Activated CD4-positive, alpha-beta T cell treated with anti-CD3 and anti-CD28 coated beads for 36 hours (primary cell): ENCODE measurements at places on chromosomes 3 and 15.

DNA sequence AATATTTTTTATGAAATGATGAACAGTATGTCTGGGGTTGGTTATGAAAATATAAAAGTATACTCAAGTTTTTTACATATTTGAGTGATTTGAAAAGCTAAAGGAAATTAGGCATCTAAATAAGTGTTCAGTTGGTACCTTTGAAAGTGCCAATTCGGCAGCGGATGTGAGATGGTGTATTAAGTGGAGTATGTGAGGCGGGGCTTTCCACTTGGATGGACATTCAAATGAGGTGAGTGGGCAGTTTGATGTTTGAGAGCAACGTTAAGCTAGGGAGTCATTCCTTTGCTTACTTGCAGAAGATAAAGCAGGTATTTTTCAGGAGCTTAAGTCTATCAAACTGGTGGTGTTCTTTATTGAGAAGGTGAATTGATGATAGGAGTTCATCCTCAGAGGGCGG is 189.0 kb upstream of the GOLIM4 start:
- no peak for DNase-seq

DNA sequence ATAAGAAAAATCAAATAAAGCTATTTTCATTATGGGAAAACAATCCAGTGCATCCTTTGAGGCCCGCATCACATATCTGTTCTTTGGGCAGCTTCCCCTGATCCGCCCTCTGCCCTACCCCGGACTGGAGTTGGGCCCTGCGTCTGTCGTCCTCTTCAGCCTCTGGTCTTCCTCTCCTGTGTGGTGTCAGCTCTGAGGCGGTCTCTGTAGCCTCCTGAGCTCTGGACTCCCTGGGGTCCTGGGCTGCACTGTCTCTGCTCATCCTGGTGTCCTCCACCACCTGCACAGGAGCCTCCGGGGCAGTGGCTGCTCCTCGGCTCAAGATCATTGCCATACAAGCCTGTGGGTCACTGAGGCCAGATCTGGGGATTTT is 7.4 kb upstream of the SNX22 start:
- no peak for DNase-seq

- DNase-seq = peak; percentile 84
These were observed 26.2 kb downstream of the MAP4 start for GRCh38 chr3:47989981-47990440.

DNA sequence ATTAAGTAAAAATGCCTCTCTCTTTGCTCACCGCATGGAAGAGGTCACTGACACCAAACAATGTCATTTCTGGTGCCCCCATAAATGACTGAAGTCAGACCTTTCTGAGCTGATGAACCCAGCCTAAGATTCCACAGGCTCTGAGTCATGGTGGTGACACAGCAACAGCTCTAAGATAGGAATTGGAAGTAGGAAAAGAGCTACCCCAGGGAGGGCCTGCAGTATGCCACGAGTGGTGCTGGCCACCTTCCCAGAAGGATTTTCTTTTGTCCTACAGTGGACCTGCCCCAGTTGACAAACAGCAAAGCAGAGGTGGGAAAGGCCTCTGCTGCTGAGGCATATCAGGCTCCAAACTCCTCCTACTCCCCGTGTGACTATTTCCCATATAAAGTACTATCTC is 208.1 kb downstream of the MINAR1 start:
- no peak for DNase-seq

DNA sequence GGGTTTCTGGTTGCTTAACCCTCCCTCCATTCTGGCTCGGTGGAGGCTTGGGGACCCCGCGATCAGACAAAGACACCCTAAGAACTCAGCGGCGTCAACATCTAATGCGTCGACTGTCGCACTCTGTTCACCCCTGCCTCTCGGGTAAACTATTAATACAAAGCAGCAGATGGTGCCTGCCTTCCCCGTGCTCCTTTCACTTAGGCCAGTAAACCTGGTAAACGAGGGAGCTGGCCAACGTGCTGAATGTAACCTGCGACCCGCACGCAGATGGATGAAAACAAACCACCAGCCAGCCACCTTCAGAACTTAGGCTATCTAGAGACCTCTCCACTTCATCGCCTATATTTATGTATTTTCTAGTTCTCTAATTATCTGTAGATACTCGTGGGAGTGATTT is 848 bp upstream of the CADPS start:
- peak; percentile 25 for DNase-seq

DNA sequence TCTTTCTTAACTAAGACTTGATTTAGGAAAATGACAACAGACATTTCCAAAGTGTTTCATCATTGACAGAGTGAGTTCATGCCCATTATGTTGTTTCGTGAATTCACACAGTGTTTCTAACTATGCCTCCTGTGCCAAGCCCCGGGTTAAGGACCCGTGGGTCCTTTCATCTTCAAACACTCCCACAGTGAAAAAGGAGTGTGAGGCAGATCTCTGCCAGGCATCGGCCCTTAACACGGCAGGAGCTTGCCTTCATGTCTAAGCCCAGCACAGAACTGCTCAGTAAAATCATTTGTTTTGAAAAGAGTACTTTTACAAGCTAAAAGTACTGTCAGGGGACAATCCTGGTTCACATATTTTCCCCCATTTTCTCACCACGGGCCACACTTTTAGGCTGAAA is 80.0 kb upstream of the FOXB1 start:
- no peak for DNase-seq

DNA sequence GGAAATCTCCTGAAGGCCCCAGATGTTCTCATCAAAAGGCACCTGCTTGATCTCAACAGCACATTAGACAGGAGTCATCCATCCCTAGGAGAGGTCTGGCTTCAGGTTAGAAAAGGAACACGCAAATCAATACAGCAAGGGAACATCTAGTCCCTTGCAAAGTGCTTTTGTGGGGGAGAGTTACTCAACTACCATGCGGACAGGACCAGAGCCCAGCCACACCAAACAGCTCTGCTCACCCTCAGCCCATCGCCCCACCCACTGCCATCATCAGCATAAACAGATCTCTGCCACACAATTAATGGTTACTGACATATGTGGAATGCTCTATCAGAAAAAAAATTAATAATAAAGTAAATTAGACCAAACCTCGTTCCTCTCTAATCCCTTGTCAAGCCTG is 85.6 kb downstream of the MYLK start:
- DNase-seq = no peak

DNA sequence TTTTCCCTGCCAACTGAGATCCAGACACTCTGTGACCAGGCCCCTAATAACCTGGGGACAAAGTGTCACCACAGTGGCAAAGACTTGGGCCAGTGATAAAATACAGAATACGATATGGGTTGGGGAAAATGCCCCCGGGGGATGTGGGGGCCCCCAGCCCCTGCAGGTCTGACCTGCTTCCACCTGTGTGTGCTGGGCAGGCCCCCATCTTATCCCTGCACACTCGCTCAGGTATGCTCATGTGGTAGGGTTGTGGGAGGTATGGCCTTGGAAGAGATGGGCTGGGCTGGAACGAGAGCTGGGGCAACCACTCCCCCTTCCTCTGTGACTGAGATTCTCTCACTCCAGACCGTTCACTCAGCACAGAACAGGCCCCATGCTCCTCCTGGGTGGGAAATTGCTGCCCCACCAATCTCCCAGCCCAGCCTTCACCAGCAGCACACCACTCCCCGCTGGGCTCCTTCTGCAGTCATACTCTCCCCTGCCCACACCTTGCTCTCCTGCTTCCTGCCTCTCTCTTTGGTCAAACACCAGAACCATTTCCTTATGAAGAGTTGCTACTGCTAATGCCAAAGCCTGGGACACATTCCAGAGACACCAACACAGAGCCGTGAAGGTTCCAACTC is 9.6 kb upstream of the CPEB1 start:
- no peak for DNase-seq

- DNase-seq = peak; percentile 86
These were observed 53.1 kb downstream of the CACNA2D2 start for GRCh38 chr3:50450209-50450921.

GRCh38 chr15:25234831-25235230 is 204.0 kb downstream of the UBE3A start:
- DNase-seq = no peak

- DNase-seq = no peak
These were observed 262.5 kb upstream of the IGF1R start for GRCh38 chr15:98385752-98386381.

DNA sequence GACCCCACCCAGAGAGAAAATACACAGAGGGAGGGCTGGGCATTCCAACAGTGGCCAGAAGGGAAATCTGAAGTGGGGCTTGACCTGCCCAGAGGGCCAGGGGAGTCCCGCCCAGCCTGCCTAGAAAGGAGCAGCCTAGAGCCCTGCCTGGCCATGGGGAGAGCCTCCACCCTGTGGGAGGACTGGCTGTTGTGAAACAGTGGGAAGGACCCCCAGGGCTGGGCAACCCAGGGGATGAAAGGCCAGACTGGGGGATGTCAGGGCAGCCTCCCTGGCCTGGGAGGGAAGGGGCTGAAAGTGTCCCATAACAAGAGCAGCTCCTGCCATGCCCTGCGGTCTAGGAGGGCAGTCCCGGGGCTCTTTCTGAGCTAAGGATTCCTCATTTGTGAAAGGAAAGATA is 69.0 kb downstream of the SLC12A8 start:
- DNase-seq = no peak

DNA sequence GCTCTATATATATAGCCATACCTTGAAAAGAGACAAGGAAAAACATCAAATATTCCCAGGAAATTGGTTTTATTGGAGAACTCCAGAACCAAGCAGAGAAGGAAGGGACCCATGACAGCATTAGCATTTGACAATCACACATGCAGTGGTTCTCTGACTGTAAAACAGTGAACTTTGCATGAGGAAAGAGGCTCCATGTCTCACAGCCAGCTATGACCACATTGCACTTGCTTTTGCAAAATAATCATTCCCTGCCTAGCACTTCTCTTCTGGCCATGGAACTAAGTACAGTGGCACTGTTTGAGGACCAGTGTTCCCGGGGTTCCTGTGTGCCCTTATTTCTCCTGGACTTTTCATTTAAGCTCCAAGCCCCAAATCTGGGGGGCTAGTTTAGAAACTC is 85.5 kb downstream of the TGFBR2 start:
- no peak for DNase-seq

- DNase-seq = no peak
These were observed 13.5 kb downstream of the CMTM7 start for GRCh38 chr3:32405155-32405554.

GRCh38 chr3:194328053-194328657 is 23.0 kb downstream of the CPN2 start:
- DNase-seq = peak; percentile 60

DNA sequence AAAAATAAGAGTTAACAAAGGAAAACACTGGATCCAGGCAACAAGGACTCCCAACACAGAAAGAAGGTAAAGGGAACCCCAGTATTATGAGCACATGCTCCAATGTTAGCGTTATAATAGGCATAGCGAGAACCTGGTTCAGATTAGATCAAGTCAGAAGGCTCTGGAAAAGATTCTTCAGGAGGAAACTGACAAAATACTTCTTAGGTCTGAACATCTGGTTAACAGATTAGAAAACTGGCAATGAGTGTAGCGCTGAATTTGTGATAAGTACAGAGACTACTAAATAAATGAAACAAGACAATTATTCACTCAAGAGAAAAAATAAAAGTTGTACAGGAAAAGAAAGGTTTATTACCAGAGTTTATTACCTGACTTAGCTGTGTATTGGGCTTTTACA is 146.1 kb downstream of the DPH6 start:
- no peak for DNase-seq

GRCh38 chr3:111585217-111585616 is 9.9 kb downstream of the ZBED2 start:
- DNase-seq = no peak

DNA sequence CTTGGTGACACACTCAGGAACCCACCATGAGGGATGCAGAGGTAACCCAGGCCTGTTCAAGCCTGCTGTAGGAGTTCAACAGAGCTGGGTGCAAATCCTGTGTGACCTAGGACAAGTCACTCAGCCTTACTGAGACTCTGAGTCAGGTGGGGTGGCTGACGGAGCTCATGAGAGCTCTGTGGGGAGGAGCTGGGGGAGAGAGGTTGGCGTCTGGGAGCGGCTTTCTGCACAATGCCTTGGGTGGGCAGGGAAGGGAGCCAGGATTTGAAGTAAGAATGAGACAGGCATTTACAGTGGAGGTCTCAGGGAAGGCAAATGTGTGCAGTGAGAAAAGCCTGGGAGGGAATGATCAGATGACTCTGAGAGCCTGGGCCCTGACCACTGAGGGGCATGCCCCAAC is 18.3 kb downstream of the C3orf18 start:
- DNase-seq = no peak

GRCh38 chr3:47012342-47013230 is 33.1 kb downstream of the NBEAL2 start:
- DNase-seq = no peak

GRCh38 chr3:24591661-24592555 is 97.3 kb upstream of the THRB start:
- no peak for DNase-seq

DNA sequence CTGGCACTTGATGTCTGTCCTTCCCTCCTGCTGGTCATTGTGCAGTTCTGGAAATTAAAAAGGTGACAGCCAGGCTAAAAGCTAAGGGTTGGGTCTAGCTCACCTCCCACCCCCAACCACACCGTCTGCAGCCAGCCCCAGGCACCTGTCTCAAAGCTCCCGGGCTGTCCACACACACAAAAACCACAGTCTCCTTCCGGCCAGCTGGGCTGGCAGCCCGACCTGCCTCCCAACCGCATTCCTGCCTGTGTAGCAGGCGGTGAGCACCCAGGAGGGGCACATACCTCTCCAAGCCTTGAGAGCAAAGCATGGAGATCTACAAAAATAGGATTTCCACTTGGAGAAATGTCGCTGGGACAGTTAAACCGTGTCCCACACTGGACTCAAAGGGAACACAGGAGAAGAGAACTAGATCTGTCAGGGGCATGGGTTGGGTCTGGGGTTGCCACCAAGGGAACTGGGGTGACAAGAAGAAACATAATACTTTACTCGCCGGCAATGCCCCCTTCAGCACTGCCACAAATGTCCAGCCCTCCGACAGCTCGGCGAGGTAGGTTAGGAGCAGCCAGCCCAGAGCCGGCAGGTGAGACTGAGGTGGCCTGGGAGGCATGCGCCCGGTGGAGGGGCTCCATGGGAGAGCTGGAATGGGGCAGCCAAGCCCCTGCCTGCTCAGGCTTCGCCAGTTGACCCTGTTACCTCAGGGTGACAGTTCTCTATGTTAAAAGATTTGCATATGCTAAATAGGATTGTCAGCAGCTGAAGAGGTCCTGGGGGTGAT is 52.2 kb downstream of the EXOG start:
- DNase-seq = no peak

- no peak for DNase-seq
These were observed 21.3 kb downstream of the LSAMP start for GRCh38 chr3:116423945-116424344.

DNA sequence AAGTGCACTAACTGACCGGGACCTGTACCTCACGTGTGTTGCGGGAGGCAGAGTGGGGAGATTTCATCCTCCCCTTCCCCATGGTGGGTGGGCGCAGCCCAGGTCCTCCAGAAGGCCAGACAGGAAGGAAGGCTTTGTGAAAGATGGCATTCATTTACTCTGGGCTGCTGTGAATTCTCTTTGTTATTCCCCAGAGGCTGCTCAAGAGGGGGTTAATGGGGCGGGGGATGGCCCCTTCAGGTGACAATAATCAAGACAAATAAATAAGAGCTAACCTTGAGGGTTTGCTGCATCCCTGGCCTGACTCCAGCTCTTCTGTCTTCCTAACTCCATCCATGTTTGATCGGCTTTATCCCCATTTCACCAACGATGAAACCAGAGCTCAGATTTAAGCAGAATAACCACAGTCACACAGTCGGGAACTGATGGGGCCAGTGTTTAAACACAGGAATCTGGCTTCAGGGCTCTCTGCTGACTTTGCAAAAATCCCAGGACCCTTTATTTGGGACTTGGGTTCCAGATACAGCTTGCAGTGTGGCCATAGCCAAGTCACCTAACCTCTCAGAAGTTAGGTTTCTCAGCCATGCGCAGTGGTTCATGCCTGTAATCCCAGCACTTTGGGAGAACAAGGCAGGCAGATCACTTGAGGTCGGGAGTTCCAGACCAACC is 16.5 kb downstream of the PIF1 start:
- DNase-seq = no peak

GRCh38 chr3:107032111-107032510 is 345.1 kb upstream of the CCDC54 start:
- DNase-seq = no peak
